ENCODE measurements at places on chromosomes 5 and 9. TPM values are rescaled to one million over a fixed set of nuclear protein-coding genes. Genes with fewer than 3 reads are reported as not detected.

Gene ZNF883
- 0.29 TPM for total RNA-seq

DNA sequence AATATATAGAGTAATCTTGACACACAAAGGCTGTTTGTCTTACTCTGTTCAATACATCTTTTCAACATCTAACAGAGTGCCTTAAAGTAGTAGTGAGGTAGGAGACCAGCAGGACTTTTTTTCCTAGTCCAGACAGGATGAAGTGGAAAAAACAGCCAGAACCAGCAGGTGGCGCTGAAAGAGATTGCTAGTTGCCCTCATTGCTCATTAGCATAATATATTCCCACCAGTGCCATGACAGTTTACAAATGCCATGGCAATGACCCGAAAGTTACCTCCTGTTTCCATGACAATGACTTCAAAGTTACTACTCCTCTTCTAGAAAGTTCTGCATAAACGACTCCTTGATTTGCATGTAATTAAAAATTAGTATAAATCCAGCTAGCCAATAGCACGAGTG lies 387.4 kb downstream of the ACTL7B start:
- no peaks in the 10 kb centered on the region for H3K27me3 ChIP-seq
- DNase-seq: peak; percentile 46
- H3K4me1 ChIP-seq: no peaks in the 10 kb centered on the region
- no peak overlapping the region for H3K4me3 ChIP-seq

DNA sequence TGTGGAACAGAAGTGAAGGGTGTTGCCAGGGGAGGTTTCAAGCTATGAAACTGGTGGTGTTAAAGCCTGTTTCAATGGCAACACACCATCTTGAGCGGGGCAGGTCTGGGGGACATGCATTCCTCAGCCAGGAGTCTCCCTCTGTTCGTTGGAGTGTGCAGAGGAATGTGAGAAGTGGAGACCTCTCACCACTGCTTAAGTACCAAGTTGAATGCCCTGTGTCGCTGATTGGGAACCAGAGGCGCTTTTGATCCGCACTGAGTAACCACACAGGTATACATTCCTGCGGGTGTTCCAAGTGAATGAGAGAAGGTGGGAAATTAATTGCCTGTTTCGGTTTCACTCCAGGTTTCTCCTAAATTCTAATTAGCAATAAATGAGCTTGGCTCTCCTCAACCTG lies 99.4 kb downstream of the LIX1 start:
- H3K36me3 ChIP-seq: no peaks in the 10 kb centered on the region
- no peak for DNase-seq
- no peak overlapping the region for H3K27ac ChIP-seq
- H3K27me3 ChIP-seq: no peaks in the 10 kb centered on the region
- H3K4me1 ChIP-seq: no peaks in the 10 kb centered on the region
- no peak overlapping the region for H3K4me3 ChIP-seq

GRCh38 chr9:22278426-22278825 lies 168.2 kb upstream of the DMRTA1 start:
- H3K4me3 ChIP-seq: no peak overlapping the region
- no peak for DNase-seq
- H3K27me3 ChIP-seq: peaks cover 2% of the 10 kb centered on the region
- no peaks in the 10 kb centered on the region for H3K36me3 ChIP-seq

- DNase-seq: no peak
- no peaks in the 10 kb centered on the region for H3K4me1 ChIP-seq
- H3K4me3 ChIP-seq: no peak overlapping the region
- no peaks in the 10 kb centered on the region for H3K36me3 ChIP-seq
Measured at GRCh38 chr9:121771418-121771817, 120.0 kb downstream of the DAB2IP start.

- peaks cover 49% of the 10 kb centered on the region for H3K27me3 ChIP-seq
- H3K4me3 ChIP-seq: no peak overlapping the region
- no peak overlapping the region for H3K27ac ChIP-seq
- no peaks in the 10 kb centered on the region for H3K36me3 ChIP-seq
Measured at GRCh38 chr5:154520861-154521453, 42.9 kb upstream of the HAND1 start.

DNA sequence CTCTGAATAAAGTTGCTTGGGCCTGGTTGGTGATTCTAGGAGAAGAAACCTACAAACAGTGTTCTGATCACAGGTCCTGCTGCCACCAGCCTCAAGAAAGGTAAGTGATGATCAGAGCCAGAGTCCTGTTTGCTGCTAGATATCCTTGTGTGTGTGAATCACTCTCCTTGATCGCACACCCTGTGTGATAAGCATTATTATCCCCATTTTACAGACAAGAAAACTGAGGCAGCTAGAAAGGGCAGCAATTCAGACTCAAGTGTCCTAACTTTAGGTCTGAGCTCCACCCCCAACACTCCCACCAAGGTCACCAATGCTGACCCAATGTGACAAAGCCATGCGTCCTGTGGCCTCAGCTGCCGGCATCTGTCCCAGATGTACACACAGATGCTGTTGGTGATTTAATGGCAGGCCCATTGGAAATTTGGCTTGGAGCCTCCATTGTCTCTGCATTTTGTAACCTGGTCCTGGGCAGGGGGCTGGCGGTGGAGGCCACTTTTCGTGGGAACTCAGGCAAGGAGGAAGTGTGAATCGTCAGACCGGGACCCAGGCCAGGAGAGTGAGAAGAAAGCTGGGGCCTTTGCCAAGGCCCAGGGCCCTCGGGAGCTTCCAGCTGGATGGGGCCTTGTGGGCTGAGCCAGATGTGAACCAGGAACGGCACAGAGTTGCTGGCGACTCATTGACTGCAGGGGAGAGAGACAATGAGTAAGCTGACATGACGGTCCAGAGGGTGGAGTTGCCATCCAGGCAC lies 29.8 kb upstream of the GGTA1 start:
- no peak overlapping the region for H3K4me3 ChIP-seq
- H3K27me3 ChIP-seq: peaks cover 12% of the 10 kb centered on the region
- H3K27ac ChIP-seq: no peak overlapping the region

GRCh38 chr9:103139891-103140290 lies 144.8 kb downstream of the CYLC2 start:
- H3K27ac ChIP-seq: no peak overlapping the region
- DNase-seq: no peak
